Right hindlimb (tissue), 1 donor: ENCODE measurements at places on chromosomes 7 and 10.
A peak's percentile ranks its signal among the peaks of the same experiment; 100 is the strongest.

GRCh38 chr10:31099094-31099493 lies 67.4 kb upstream of the ZNF438 start:
- peak; percentile 39 for DNase-seq

DNA sequence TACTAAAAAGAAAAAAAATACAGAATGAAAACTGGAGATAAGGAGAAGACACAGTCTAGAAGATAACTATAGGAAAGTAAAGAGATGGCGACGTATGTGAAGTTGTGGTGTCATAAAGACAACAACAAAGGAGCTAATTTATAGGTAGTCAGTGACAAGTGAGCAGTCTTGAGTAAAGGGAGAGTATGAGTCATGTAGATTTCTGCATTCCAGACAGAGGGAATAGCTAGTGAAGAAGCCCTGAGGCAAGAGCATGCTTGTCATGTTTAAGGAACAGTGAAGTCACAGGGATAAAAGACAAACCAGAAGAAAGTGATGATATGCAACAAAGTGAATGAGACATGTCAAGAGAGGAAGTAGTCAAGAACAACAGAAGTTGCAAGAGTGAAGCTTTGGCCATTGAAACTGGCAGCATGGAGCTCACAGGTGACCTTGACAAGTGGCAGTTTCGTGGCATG lies 2.3 kb upstream of the MIOS start:
- no peak for DNase-seq

GRCh38 chr7:109836016-109836415 lies 1254.9 kb upstream of the LRRN3 start:
- DNase-seq: no peak

- no peak for DNase-seq
These were observed 76.9 kb upstream of the RSBN1L start for GRCh38 chr7:77619314-77619713.
